ENCODE measurements at places on chromosomes 2 and 18.

- no peak for DNase-seq
Observed at GRCh38 chr18:66264130-66264529, 339.8 kb downstream of the CDH19 start.

GRCh38 chr2:130871843-130872740 is 35.4 kb downstream of the ARHGEF4 start:
- no peak for DNase-seq

GRCh38 chr18:10247021-10247741 is 207.3 kb upstream of the APCDD1 start:
- DNase-seq, result peak; percentile 50

- DNase-seq, result no peak
Observed at GRCh38 chr2:43540021-43540779, 55.6 kb downstream of the THADA start.

DNA sequence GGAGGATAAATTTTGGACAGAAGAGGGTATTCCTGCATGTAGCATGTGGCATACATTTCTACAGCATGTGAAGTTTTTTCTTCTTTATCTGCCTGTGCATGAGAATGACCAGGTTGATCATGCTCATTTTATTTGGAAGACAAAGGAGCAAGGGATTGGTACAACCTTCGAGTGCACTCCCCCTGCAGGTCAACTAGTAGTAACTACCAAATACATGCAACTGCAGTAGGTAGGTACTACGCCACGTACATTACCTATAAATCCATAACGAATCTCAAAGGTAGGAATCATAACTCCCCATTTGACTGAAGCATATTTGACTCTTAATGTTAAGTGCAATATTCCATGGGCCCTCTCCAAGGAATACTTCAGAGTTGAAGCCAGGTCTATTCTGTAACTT is 763.9 kb downstream of the TSN start:
- no peak for DNase-seq

- DNase-seq, result no peak
Observed at GRCh38 chr2:204655101-204655500, 109.8 kb downstream of the PARD3B start.

DNA sequence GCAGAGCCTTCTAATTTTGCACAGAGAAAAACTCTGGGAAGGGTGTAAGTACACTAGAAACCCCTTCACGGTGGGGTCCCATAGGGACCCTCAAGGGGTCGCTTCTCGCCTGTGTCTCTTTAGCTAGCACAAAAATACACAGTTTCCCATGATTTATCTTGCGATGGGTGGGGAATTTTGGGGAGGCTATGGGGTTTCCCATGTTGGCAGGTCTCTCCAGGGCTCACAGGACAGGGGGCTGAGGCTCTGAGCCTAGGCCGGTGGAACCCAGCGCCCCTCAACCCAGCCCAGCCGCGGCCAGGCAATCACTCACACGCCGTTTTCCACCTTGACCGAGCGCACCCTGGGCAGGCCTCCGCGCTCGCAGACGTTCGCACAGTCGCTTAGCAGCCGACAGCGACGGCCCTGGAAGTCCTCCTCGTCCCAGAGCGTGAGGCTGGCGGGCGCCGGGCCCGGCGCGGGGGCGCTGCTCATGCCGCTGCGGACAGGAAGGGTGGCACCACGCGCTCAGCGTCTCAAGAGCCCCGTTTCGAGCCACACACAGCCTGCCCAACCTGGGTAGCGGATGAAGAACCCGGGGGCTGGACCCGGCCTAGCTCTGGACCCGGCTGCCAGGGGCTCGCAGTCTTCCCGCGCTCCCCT is 398 bp downstream of the CRYBA2 start:
- no peak for DNase-seq

DNA sequence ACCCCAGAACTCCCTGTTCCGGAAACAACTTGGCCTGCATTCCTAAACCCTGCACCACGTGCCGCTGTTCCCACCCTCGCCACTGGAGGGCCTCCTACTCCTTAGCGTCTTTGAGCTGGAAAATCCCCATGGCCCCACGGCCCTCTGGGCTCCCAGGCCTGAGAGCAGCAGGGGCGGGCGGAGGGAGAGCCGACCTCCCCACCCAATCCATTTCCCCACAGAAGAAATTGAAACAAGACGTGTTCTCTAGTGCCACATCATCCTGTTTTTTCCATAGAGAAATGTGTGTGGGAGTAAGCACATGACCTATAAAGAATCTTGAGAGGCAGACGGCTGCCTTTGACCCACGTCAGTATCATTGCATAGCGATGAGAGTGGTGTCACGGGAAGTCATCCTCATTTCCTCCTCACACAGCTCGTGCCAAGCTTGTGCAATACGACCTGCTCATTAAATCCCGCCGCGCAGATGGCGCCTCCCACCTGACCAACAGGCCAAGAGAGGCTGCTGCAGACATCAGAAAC is 79.2 kb downstream of the LAMA1 start:
- DNase-seq, result no peak

- no peak for DNase-seq
Observed at GRCh38 chr18:34695310-34695709, 14.8 kb upstream of the DTNA start.

- DNase-seq, result no peak
Observed at GRCh38 chr2:172210599-172210998, 107.9 kb upstream of the DLX2 start.

GRCh38 chr2:85737481-85737880 is 16.3 kb upstream of the ATOH8 start:
- DNase-seq, result no peak

- no peak for DNase-seq
Observed at GRCh38 chr2:209424781-209425470, 1.1 kb downstream of the MAP2 start.

- DNase-seq, result peak; percentile 6
Observed at GRCh38 chr2:106122157-106122556, 71.9 kb downstream of the UXS1 start.

DNA sequence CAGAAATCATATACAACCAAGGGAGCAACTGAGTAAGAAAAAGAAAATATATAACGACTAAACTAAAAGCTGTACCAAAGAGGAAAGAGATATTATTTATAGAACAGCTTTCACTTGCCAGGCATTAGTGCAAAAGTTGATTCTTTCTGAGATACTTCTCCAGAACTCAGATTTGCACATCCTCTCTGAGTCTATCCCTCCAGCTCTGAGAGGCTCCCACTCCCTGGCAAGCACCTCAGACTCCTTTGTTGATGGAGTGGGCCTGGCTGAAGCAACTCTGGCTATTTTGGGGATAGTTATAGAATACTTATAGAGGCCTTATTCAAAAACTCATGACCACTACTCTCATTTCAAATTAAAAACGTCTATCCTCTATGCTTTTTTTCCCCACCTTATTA is 501.6 kb upstream of the TNP1 start:
- DNase-seq, result no peak

- no peak for DNase-seq
Observed at GRCh38 chr2:57479981-57480380, 566.6 kb upstream of the VRK2 start.

DNA sequence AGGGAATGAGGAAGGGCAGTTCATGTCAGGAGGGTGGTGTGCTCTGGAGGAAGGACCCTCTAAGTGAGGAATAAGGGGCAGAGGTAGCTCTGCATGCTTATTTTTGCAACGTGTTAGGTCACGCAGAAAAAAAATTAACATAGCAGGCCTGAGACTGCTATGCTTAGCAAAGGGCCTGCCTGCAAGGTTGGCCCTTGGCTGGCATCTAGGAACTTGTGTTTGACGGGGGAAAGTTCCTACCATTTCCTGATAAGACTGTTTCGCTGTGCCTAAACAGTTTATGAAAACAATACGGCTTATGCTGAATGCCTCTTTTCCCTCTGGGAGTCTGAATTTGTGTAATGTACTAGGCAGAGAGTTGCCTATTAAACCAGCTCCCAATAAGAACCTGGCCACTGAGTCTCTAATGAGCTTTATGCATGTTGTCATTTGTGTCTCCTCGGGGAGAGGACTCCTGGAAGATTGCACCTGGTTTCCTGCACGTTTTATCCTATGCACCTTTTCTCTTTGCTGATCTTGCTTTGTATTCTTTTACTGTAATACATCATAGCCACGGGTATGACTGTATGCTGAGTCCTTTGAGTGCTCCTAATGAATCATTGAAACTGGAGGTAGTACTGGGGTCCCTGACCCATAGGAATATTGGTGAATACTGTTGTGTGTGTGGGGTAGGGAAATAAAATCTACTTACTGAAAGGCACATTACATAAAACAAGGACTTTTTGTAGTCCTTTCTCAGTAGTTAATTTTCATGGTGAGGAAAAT is 169.0 kb downstream of the PRPF40A start:
- DNase-seq, result no peak

DNA sequence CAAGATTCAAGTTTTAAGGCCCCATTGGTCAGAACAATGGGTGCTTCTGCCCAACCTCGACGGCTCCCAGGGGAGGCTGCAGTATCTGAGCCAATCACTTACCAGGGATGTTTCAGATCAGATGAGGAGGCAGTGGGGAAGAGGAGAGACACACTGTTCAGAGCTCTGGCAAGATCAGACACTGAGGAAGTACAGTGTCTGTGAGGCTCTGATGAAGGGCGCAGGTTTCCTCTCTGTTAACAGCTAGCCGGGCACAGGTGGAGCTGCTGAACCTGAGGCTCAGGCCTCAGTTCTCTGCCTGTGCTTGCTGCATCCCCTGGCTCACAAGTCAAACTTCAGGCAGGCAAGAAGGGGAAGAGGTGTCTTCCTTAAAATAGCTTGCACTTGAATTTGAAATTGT is 69.7 kb downstream of the TPO start:
- no peak for DNase-seq

GRCh38 chr2:221596192-221596591 is 24.1 kb upstream of the EPHA4 start:
- no peak for DNase-seq

DNA sequence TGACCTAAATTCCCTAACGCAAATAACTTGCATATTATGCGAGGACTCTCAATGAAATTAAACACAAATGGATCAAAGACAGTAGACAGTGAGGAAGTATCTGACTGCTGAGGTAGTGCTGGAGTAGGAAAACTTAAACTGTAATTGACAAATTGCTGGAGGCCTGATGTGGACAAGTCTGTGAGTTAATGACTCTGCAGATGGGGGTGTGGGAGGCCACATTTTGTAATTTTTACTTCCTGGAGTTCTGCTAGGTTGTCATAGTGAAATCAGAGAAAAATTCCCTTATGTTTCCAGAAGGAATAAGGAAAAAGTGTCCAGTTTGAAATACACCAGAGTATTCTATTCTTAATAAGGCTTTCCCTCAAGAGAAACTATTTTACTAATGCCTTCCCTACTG is 333.0 kb upstream of the CNTNAP5 start:
- no peak for DNase-seq

DNA sequence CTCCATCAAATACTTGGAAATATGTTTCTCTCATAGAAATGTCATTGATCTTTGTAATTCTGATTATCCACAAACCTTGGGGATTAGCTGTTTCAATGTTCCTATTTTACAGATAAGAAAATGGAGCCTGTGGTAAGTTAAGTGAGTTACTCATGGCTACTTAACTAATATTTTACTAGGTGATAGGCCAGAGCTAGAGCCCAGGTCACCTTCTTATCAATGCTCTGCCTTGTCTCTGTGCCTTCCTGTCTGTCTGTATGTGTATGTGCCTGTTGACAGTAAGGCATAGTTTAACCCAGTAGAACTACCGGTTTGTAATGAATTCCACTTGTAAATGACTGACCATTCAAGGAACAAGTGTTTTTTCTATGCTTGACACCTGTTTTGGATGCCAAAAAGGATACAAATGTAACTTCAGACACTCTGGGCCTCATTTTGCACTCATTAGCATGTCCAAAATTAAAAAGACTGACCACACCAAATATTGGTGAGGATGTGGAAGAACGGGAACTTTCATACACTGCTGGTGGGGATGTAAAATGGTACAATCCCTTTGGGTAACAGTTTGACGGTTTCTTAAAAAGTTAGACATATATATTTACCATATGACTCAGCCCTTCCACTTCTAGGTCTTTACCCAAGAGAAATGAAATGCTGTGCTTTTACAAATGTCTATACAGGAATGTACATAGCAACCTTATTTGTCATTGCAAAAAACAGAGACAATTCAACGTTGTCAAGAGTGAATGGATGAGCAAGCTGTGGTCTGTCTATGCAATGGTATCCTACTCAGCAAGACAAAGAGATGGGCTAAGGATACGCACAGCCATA is 19.6 kb upstream of the IL1A start:
- DNase-seq, result no peak

- DNase-seq, result no peak
Observed at GRCh38 chr2:168314236-168314635, 66.8 kb upstream of the STK39 start.

GRCh38 chr2:152166633-152167032 is 8.9 kb downstream of the STAM2 start:
- no peak for DNase-seq

GRCh38 chr18:34631093-34631966 is 78.8 kb upstream of the DTNA start:
- no peak for DNase-seq

DNA sequence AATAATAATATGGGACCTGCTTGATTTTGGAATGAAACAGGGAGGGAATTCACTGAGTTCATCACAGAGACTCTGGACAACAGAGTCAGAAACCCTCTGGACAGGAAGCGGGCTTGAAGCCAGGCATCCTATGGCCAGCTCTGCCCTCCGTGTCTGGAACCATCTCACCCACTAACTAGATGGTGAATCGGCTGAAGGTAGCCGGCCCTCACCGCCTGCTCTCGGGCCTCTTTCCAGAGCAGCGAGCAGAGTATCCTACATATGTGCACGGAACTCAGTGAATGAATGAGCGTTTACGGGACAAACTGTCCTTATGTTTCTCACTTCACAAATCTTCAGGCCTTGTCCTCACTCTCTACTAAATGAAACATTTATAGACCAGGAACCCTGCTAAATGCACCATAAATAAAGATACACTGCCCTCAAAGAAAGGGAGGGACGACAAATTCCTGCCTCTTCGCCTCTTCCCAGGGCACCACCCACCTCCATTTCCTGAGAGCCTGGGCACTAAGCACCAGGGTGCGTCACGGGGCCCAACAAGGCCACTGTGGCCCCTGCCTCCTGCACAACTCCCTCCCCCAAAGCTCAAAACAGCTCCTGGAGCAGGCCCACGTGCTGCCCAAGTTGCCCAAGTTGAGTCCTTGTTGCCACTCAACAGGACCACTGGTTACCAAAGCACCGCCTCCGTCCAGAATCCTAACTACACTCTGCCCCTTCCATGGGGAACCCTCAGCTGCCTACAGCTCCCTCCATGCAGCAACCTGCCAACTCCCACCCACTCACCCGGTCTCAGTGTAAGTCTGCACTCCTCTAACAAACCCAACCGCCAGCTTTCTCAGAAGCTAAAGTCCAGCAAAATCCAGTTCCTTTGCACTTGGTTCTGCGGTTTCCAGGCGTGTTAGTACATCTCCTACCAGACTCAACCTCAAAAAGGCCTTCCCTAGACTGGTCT is 1.7 kb downstream of the TBC1D8 start:
- no peak for DNase-seq

- DNase-seq, result no peak
Observed at GRCh38 chr2:146992057-146992456, 852.8 kb upstream of the ACVR2A start.
